Hindlimb muscle (tissue), 1 donor: ENCODE measurements at places on chromosomes 5 and 9.
A peak's percentile ranks its signal among the peaks of the same experiment; 100 is the strongest.

DNA sequence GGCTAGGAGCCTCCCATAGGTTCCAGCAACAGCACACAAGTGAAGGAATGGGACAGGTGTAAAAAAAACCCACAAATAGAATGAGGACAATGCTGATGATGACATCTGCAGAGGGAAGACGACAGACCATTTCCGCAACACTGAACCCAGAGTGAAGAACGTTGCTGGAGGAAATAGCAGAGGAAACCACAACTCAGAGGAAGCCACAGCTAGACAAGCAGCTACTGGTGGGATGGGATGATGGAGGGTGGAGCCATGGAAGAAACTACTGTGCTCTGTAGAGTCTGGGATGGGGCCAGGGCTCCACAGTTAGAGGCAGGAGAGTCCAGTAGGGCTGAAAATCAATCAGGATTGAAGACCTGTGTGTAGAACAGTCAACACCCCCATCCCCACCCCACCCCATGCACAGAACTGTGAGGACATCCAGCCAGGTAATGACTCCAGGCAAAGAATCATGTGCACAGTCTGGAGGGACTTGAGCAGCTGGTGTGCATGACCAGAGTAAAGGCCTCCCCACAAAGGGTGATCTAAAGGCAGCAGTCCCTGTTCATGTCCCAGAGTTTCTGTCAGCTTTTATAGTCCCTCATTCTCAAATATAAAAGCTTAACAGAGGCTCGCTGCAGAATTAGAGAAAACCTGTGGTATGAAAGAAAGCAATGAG is 65.2 kb upstream of the SPIN1 start:
- DNase-seq, result no peak

- peak; percentile 44 for DNase-seq
These were observed 1.0 kb upstream of the EFNA5 start for GRCh38 chr5:107671742-107672210.

- no peak for DNase-seq
These were observed 31.3 kb downstream of the ZFAND5 start for GRCh38 chr9:72333709-72334108.

DNA sequence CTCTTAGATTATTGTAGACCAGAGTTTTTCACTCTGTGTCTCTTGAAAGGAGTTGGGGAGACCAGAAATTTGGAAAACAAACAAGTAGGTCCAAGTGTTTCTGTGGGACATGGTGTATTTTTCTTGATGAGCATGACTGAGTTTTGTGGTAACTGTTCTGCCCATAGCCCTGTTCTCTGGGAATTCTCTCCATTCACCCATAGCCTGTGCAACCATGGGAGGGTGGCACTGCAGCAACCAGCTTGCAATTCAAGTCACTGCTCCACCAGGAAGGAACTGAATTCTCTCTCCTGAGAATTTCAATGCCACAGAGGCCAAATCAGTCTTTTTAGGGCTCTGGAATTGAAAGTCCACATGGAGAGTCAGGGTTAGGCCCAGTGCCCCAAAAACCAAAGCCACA is 475.3 kb upstream of the TRPC7 start:
- DNase-seq, result no peak

GRCh38 chr9:34576597-34577399 is 12.7 kb downstream of the CNTFR start:
- no peak for DNase-seq
